Activated naive CD8-positive, alpha-beta T cell treated with anti-CD3 and anti-CD28 coated beads, Interleukin-2, amount 10 ng/mL, durations not matched to agents 7 days and 5 days (primary cell): ENCODE measurements at places on chromosomes 3 and 15. TPM values are rescaled to one million over a fixed set of nuclear protein-coding genes. Genes with fewer than 3 reads are reported as not detected.

DNA sequence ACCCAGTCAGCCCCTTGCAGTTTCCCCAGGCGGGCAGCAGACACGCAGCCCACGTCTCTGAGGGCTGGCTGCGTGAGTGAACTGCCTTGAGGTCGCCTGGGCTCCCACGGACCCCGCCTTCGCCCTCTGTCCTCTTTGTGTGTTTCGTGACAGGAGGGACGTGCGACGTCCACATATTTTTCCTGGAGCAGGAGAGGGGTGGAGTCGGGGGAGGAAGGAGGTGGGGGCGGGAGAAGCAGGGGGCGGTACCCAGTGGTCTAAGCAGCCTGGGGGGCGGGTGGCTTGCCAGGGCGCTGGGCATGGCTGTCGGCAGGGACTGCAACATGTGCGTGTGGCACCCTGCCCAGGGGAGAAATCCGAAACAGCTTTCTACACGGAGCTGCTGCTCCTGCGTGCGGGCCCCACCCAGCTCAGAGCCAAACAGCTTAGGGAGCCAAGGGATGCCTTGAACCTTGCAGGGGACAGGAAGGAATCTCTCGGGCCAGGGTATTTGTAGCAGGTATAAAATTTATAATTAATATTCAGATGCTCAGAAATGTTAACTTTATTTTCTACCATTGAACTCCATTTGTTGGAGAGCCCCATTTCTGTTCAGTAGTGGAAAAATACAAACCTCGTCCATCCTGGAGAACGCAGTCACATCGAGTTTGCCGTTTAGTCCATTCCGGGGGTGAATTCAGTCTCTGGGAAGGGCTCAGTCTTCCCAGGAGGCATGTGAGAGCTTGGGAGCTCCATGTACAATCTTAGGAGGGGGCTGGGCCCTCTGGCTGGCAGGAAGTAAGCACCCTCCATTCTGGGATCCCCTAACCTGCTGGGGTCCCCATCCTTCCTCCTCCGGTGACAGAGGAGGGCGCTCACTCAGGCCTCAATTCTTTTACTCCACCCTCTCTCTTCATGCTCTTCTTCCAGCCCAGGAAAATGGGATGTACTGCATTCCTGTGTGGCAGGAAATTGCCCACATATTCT lies 79.1 kb upstream of the MEF2A start:
- no peak for DNase-seq

DNA sequence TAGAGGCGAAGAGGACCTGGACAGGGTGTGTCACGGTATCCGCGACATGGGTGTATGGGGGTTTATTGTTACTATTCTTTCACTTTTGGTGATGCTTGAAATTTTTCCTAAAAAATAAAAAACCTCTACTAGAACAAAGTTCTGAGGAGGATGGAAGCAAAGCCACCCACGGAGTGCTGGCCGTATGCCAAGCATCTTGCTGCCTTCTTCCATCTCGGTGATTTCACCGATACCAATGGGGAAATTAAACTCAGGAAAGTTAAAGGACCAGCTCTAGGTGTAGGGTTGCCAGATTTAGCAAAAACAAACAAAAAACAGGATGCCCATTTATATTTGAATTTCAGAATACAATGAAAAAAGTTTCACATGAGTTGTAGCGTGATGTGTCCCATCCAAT lies 33.9 kb downstream of the SMAD6 start:
- DNase-seq: no peak

- no peak for DNase-seq
Measured at GRCh38 chr15:58381697-58382096, 50.1 kb upstream of the LIPC start.

DNA sequence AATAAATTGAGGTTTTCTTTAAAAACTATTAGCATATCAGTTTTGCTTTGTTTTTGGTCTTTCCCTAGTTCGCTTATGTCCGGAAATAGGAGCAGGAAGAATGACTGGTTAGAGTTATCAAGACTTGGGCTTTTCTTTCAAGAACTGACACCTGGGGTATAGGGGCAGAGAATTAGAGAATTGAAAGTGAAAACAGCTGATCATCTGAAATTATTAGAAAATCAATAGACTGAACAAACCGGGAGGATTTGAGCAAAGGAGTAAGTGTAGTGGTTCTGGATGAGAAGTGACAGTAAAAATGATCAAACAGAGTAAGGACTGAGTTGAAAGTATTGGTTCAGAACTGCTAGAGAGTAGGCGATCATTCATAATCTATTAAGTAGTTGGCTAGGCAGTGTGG lies 6.0 kb downstream of the MINDY2 start:
- DNase-seq: no peak

GRCh38 chr3:155737844-155738460 lies 6.9 kb downstream of the PLCH1 start:
- DNase-seq: no peak

Gene FMN1
- 0.45 TPM for total RNA-seq
